ENCODE measurements at places on chromosomes 13 and 19.

DNA sequence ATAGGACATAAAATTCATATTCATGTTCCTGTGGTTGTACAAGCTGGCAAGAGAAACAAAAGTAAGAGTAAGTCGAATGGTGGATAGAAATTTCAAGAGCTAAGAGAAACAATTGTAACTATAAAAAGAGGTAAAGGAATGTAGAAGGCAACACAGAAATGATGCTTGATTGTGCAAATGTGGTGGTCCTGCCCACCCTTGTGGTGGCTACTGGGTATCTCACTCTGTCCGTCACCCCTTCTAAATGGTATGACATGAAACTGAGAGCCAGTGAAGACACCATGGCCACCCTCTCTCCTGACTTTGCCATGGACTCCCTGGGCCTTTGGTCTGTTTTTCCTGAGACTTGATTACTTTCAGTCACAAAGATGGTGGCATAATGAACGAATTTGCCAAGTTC is 925.9 kb upstream of the SLITRK6 start:
- no peak for DNase-seq
- H3K27me3 ChIP-seq, result no peaks in the 10 kb centered on the region
- H3K27ac ChIP-seq, result no peak overlapping the region
- no peaks in the 10 kb centered on the region for H3K36me3 ChIP-seq

- H3K27me3 ChIP-seq, result peaks cover 7% of the 10 kb centered on the region
- no peak overlapping the region for H3K4me3 ChIP-seq
- no peaks in the 10 kb centered on the region for H3K36me3 ChIP-seq
- H3K4me1 ChIP-seq, result peaks cover 11% of the 10 kb centered on the region
Observed at GRCh38 chr19:45969676-45970075, 4.0 kb downstream of the NOVA2 start.

DNA sequence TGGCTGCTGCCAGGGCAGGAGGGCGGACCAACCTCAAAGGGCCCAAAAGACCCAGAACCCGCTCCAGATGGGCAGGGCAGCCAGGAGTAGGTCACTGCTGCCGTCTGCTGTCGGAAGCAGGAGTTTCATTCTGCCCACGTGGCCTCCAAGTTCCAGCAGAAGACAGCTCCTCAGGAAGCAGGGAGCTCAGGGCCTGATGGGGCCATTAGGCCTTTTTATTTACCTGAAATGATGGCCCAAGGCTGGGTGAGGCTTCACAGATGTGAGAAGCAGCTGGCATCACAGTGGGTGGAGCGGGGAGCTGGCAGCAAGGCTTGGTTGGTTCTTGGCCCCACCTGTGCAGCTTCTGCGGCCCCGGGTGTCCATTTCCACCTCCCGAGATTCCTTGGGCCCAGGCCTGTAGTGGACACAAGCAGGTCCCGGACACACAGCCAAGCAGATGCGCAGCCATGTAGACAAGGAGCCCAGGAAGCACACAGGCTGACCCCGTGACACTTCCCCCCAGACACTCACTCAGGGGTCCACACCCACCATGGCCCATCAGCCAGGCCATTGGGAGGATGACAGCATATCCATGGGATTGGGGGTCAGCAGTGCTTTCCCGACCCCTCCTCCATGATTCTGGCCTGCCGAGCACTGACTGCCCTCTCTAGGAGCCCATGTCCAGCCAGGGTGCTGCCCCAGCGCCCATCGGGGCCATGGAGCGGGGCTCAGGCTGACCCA is 26.4 kb downstream of the C13orf46 start:
- no peak overlapping the region for H3K27ac ChIP-seq
- H3K36me3 ChIP-seq, result no peaks in the 10 kb centered on the region
- H3K27me3 ChIP-seq, result no peaks in the 10 kb centered on the region
- DNase-seq, result peak; percentile 56

GRCh38 chr19:49422407-49423070 is 702 bp downstream of the PTH2 start:
- peak; percentile 71 for DNase-seq
- H3K4me1 ChIP-seq, result peaks cover 42% of the 10 kb centered on the region
- peaks cover 83% of the 10 kb centered on the region for H3K27me3 ChIP-seq

- no peaks in the 10 kb centered on the region for H3K36me3 ChIP-seq
- no peak overlapping the region for H3K4me3 ChIP-seq
- H3K27ac ChIP-seq, result no peak overlapping the region
- no peaks in the 10 kb centered on the region for H3K4me1 ChIP-seq
Observed at GRCh38 chr19:34120846-34121639, 51.3 kb upstream of the LSM14A start.

DNA sequence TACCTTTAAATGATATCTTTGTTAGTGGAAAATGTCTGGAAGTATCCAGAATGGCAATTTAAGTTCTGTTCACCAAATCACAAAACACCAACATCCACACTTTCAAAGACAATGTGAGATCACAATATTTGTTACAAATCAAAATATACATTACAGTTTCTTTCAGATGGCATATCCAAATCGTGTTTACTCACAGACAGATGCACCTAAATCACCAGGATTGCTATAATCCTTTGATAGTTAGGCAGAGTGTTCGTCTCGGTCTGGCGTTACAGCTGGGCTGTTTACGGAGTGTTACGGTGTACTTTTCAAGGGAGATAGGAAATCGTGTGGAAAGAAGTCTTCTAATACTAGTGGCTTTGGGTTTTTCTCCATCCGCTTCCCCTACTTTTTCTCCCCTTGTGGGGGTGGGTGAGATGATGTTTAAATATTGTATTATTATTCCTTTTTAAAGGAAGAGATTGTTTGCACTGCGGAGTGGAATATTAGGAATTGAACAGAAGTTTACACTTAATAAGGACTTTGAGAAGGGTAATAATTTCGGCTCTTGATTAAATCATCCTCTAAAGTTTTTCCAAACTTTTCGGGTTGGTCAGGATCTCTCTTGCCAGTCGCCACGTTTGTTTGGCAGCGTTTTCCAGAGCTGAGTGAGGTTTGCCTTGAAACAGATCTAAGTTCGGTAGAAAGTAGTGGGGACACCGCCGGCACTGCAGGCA is 1.8 kb downstream of the MAB21L1 start:
- no peaks in the 10 kb centered on the region for H3K36me3 ChIP-seq
- H3K27ac ChIP-seq, result no peak overlapping the region
- H3K27me3 ChIP-seq, result peaks cover 98% of the 10 kb centered on the region

DNA sequence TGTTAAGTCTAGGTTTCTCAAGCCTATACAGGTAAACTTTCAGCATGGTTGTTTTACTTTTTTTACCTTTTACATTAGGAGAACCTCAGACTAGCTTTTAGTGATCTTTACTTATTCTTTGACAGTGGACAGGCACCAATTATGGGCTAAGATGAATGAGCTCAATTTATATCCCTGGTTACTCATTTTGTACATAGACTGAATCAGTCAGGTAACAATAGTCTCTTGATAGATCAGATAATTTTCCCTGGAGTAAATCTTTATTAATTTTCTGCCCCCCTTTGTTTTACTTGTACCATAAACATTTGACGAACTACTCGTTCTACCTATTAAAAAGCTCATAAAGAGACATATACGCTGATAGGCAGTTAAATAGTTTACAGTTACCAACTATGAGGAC is 22.8 kb downstream of the SPART start:
- H3K27me3 ChIP-seq, result no peaks in the 10 kb centered on the region
- no peak overlapping the region for H3K27ac ChIP-seq
- no peaks in the 10 kb centered on the region for H3K4me1 ChIP-seq

- H3K4me3 ChIP-seq, result no peak overlapping the region
- DNase-seq, result no peak
- peaks cover 8% of the 10 kb centered on the region for H3K4me1 ChIP-seq
- peaks cover 6% of the 10 kb centered on the region for H3K36me3 ChIP-seq
Observed at GRCh38 chr19:44894946-44895345, 3.9 kb downstream of the TOMM40 start.

GRCh38 chr13:41408121-41408520 is 49.2 kb upstream of the RGCC start:
- no peak overlapping the region for H3K27ac ChIP-seq
- no peaks in the 10 kb centered on the region for H3K27me3 ChIP-seq
- H3K4me3 ChIP-seq, result no peak overlapping the region
- no peaks in the 10 kb centered on the region for H3K4me1 ChIP-seq

- H3K27me3 ChIP-seq, result no peaks in the 10 kb centered on the region
- H3K27ac ChIP-seq, result no peak overlapping the region
- H3K4me1 ChIP-seq, result no peaks in the 10 kb centered on the region
- no peaks in the 10 kb centered on the region for H3K36me3 ChIP-seq
Observed at GRCh38 chr19:5684694-5685430, 4.0 kb downstream of the HSD11B1L start.

- no peaks in the 10 kb centered on the region for H3K4me1 ChIP-seq
- no peak overlapping the region for H3K27ac ChIP-seq
- peaks cover 1% of the 10 kb centered on the region for H3K27me3 ChIP-seq
Observed at GRCh38 chr13:113897966-113898365, 34.1 kb upstream of the GAS6 start.

DNA sequence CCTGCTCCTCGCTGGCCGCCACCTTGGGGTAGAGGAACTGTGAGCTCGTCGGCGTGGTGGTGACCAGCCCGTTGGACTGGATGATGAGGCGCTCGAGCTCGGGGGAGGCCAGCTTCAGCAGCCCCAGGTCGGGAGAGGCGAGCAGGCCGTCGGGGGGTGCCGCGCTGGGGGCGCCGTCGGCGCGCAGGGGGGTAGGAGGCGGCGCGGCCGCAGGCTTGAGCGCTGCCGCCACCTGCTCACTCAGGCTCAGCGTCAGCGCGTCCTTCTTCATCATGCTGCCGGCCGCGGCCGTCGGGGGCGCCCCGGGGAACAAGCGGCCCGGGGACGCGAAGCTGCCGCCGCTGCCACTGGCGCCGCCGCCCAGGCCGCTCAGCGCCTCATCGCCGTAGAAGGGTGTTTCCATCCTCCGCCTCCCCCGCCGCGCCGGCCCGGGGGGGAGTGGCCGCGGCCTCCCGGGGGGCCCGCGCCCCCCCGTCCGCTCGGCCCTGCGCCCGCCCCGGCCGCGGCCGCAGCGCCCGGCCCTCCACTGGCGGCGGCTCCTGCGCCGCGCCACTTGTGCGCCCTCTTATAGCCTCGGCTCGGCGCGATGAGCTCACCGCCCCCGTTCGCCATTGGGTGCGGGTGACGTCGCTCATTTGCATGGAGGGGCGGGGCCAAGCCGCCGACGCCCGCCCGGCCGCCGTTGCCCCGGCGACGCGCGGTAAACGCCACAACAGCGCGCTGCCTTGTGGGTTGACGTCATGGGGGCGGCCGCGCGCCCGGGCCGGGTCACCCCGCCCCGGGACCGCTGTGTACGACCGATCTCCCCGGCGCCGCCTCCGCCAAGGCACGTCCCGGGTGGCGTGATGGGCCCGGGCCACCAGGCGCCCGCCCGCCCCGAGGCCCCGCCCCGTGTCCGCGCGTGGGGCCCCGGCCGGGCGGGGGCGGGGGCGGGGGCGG is at the start of gene JUND:
TSS of gene JUND (minus strand) at position 541 of the 939 bp plus-strand sequence. CDS start at position 403, 138 bp downstream.
- H3K4me3 ChIP-seq, result peak within 1 kb of the TSS; percentile 100
- peak within 1 kb of the TSS; percentile 98 for H3K27ac ChIP-seq
- DNase-seq, result peak; percentile 98
- peaks cover 13% of the 10 kb centered on the region for H3K36me3 ChIP-seq
- H3K27me3 ChIP-seq, result no peaks in the 10 kb centered on the region

- no peaks in the 10 kb centered on the region for H3K36me3 ChIP-seq
- no peak for DNase-seq
- H3K4me3 ChIP-seq, result no peak overlapping the region
- no peaks in the 10 kb centered on the region for H3K4me1 ChIP-seq
Observed at GRCh38 chr13:40101708-40102359, 446.4 kb downstream of the COG6 start.

- H3K4me1 ChIP-seq, result no peaks in the 10 kb centered on the region
- peak within 1 kb of the TSS; percentile 64 for H3K27ac ChIP-seq
- DNase-seq, result peak; percentile 93
Observed at GRCh38 chr19:14031719-14032480, at the start of gene IL27RA. Gene IL27RA, plus strand, starts transcription at chr19:14031762. Its CDS starts 111 bp downstream, at chr19:14031873.

DNA sequence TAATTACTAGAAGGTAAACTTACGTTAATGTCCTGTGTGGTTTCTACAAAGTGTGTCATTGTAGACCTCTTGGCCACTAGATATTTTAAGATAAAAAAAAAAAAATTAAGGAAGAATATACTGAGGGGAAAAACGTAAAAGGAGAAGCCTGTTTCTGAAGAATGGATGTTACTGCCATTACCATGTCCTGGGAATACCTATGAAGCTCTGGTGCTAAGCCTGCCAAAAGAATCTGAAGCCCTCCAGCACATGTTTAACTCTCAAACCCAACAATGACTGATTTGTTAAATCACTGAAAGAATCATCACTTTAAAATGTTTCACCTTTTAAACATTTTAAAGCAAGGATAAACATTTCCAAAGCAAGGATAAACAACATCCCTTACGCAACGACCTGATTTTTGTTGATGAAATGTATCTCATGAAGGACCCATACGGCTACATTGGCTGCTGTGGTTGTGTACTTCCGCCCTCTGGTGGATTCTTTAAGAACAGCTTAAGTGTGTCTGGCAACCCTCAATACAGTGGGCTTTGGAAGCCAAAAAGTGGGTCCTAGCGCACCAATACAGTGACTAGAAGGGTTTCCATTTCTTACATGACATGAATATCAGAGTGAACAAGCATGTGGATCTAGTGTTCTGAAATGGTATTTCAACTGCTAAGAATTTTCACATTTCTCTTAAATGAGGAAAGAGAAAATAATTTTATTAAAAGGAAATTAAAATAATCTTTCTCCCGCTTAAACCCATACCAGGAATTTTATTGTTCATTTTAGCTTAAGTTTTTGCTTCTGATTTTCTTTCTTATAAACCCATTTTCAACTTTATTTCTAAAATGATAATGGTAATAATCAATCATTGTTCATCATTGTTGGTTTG is 74.5 kb upstream of the RAP2A start:
- peak; percentile 79 for DNase-seq
- no peaks in the 10 kb centered on the region for H3K4me1 ChIP-seq
- no peaks in the 10 kb centered on the region for H3K27me3 ChIP-seq
- peaks cover 31% of the 10 kb centered on the region for H3K36me3 ChIP-seq

DNA sequence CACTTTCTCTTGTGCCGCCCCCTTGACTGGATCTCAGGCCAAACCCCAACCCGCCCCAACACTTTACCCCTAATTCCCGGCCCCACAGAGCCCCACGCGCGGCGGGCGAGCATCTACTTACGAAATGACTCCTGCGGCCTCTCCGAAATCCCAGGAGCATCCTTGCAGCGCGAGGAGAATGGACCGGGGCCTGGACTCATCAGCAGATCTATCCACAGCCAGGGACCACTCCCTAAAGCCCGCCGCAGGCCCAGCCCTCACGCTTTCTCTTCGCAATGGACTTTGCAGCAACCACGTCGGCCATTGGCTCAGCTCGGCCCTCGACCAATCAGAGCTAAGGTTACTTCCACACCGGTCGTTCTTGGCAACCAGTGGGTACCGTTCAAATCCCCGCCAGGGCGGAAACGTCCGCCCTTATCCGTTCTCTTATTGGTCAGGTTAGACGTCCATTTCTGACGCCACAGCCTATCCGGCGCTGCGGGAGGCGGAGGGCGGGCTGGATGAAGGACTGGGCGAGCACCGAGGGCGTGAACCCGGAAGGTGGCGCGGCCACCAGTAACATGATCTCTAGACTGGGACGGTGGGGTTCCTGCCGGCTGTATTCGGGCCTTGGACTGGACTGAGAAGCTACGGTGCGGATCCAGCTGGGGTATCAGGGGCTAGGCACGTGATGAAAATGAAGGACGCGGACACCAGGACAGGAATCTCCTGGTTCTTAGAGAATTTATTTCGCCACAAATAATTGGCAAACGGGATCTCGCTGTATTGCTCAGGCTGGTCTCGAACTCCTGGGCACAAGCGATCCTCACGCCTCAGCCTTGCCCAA is at the start of the genes CEP89 and FAAP24:
TSS of gene CEP89 (minus strand) at position 244 of the 826 bp plus-strand sequence. CDS start at position 160, 84 bp downstream.
TSS of gene FAAP24 (plus strand) at position 528 of the 826 bp plus-strand sequence. CDS start 955 bp downstream, outside the sequence.
- no peaks in the 10 kb centered on the region for H3K27me3 ChIP-seq
- H3K36me3 ChIP-seq, result no peaks in the 10 kb centered on the region
- peak; percentile 99 for DNase-seq
- H3K4me3 ChIP-seq, result peak within 1 kb of the TSS; percentile 77
- peaks cover 7% of the 10 kb centered on the region for H3K4me1 ChIP-seq
- H3K27ac ChIP-seq, result peak within 1 kb of the TSS; percentile 84
